CD8-positive, alpha-beta memory T cell (primary cell): ENCODE measurements at places on chromosomes 11 and 22. TPM values are rescaled to one million over a fixed set of nuclear protein-coding genes. Genes with fewer than 3 reads are reported as not detected.
A peak's percentile ranks its signal among the peaks of the same experiment; 100 is the strongest.

The GUCY1A2 gene
- total RNA-seq: not detected

DNA sequence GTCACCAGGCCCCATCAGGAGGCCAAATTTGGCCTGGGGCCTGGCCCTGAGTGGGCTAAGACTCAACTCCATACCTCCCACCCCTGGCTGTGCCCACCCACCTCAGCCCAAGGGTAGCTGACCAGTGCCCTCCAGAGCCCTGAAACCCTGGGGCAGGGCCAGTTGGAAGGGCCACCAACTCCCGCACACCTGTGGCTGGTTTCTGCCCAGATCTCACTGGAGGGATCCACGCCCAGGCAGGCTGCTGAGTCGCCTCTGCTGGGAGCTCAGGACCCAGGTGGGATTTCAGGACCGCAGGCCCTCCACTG lies 8.9 kb upstream of the PIM3 start:
- no peak for DNase-seq

GRCh38 chr11:102143867-102144266 lies 33.6 kb downstream of the YAP1 start:
- no peak for DNase-seq

DNA sequence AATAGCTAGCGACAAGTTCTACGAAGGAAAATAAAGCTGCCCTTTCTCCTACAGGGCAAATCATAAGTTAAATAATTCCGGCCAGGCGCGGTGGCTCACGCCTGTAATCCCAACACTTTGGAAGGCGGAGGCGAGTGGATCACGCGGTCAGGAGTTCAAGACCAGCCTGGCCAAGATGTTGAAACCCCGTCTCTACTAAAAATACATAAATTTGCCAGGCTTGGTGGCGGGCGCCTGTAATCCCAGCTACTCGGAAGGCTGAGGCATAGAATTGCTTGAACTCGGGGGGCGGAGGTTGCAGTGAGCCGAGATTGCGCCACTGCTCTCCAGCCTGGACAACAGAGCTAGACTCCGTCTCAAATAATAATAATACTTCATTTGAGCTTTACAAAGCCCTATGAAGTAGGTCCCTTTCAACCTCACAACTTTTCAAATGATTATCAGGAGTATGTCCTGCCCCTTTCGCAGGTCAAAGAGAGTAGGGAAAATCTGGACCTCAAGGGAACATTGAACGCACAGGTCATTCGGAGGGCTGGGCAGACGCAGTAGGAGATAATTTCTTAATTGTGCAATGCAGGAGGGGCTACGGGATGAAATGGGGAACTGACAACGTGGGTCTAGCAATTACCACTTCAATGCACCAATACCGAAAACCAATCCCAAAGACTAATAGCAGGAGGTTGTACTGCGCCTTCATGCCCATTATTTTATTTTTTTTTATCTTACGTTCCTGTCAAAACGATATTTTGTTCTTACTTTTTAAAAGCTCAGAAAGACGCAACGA lies 590 bp downstream of the COMMD9 start:
- DNase-seq: no peak

DNA sequence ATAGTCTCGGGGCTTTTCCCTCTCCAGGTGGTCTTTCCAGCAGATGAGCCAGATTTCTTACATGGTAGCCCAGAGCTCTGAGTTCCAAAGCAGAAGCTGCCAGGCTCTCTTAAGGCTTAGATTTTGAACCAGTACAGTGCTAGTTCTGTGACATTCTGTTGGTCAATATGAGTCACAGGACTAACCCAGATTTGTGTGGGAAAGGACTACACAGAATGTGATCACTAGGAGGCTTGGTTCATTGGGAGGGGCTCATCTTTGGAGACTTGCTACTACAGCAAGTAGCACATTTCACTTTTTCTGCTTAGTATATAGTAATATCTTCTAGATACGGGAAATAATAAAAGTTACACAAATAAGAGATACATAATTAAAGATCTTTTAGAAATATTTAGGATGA lies 24.1 kb downstream of the RNF214 start:
- no peak for DNase-seq

DNA sequence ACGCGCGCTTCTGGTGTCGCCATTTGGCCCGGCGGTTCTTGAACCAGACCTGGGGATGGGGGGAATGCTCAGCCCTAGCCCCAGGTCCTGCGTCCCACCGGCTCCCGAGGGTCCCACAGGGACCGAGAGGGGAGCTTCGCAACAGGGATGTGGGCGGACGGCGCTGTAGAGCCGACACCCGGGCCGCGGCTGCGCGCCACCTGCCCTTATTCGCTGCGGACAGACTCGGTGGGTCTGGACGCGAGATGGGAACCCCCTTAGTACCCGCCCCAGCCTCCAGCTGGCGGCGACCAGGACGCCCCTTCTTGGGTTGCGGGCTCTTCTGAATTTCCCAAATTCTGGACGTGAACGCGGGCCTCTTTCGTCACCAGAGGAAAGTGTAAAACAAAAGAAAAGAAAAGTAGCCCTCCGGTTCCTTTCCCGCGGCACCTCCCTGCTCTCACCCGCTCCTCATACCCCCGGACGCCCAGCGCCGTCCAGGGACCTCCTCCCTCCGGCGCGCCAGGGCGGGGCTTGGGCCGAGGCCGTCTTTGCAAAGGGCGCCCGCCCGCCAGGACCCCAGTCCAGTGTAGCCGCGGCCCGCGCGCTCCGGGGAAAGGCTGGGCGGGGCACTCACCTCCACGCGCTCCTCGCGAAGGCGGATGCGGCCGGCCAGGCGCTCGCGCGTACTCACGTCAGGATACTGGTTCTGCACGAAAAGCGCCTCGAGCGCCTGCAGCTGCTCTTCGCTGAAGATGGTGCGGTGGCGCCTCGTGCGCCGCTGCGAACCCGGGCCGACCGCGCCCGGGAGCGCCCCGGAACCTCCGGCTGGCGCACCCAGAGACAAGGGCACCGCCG lies 827 bp downstream of the GSC2 start:
- DNase-seq: peak; percentile 13
